NCI-H1105 treated with DMSO at 0.1 percent for 48 hours (cell line): ENCODE measurements at places on chromosomes 1 and 21.

GRCh38 chr1:165444897-165445370 lies at the start of gene RXRG:
Gene RXRG, minus strand, starts transcription at chr1:165445126. Its CDS starts 233 bp downstream, at chr1:165444893.
- DNase-seq, result peak; percentile 68

GRCh38 chr1:173414136-173414535 lies 63.0 kb upstream of the PRDX6 start:
- no peak for DNase-seq

- peak; percentile 67 for DNase-seq
These were observed 6.3 kb downstream of the HPCA start for GRCh38 chr1:32892368-32893197.

DNA sequence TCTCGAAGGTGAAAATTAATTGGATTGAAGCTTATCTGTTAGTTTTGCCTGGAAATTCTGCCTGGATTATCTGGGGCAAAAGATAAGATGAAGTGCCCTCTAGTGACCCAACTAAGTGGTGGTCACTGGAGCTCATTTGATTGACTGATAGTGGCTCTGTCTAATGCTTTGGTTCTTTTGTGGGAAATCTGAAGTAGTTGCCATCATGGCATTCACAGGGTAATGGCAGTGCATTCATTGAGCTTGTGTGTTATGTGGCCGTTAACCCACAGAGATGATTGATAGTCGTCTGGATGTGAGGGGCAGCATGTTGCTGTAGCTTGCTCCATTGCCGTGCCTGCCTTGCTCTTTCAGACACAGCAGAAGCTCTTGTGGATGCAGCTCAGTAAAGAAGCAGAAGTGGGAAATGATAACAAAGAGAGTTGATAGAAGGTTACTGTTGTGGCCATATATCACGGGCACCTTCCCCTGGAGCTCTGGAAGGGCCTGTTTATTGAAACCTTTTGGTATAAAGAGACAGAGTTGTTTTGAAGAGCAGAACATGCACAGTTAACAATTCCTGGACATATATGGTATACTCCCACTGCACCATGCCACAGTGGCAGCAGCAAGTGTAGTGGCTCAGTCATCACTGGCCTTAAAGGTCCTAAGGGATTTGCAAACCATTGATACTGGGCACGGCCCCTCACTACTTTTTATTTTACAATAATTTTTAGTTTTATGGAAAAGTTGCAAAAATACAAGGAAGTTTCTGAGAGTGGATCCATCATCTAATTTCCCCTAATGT lies 42.0 kb downstream of the CXADR start:
- no peak for DNase-seq

- DNase-seq, result no peak
These were observed 76.2 kb upstream of the TLR5 start for GRCh38 chr1:223219318-223219635.

- DNase-seq, result no peak
These were observed 14.6 kb upstream of the CAMSAP2 start for GRCh38 chr1:200724064-200724463.

DNA sequence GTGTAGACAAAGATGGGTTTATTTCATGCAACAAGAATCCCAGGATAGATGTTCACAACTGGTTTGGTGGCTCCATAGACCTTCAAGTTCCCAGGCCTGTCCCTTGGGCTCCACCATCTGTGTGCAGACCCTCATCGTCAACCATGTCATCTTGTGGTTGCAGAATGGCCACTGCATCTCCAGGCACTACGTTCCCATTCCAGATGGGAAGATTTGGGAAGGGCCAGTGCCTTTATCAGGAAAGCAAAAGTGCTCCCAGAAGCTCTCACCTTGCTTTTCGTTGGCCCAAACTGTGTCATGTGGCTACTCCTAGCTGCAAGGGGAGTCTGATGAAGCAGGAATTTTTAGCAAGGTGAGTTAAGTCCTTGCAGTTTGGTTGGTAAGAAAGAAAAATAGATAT lies 12.8 kb downstream of the TMCC2 start:
- DNase-seq, result no peak

DNA sequence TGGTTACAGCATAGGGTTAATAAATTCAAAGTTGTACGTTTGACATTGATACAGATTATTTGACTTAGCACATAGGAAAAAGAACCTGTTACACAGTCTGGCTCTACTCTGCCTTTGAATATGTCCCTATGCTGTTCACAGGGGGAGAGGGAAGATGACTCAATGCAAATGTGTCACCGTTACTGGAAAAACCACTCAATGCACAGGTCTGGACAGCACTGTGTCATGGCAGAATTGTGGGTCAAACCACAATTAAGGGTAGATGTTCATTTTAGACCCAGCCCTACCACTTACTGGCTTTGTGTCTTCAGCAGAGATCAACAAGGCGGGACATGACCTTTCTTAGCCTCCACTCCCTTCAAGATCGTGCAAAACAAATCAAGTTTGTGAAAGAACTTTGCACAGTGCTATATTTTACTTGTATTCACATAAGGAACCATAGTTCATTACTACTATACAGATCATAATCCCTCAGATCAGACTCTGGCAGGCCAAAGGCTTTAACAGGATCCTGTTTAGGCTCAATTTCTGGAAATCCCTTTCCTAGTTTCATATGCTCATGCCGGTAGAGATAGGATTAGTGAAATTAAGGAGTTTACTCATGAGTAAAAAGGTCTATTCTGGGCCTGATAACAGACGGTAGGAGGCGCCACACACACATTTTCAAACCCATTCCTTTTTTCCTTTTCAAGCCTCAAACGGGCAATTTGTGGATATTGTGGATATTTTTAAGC lies 22.1 kb downstream of the EIF2D start:
- DNase-seq, result no peak

- DNase-seq, result peak; percentile 70
These were observed 129.7 kb downstream of the DUSP10 start for GRCh38 chr1:221612047-221612777.

DNA sequence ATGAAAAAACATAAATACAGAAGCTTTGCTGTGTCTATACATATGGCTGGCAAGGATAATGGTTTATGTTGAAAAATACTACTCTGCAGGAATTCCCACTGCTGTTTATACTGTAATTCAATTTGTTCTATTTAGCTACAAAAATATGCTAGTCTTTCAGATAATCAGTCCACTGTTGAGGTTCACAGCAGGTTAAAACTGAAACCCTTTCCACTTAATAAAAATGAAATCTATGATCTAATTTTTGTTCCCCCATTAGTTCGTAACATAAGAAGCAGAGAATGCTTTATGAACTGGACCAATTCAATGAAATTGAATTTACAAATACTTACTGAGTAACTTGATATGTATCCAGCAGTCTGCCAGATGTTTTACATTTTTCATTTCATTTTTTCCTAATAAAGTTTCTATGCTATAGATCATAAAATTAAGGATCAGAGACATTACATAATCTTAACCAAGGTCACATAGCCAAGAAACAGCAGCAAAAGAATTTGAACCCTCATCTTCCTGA lies 360.1 kb upstream of the BEND5 start:
- DNase-seq, result no peak

DNA sequence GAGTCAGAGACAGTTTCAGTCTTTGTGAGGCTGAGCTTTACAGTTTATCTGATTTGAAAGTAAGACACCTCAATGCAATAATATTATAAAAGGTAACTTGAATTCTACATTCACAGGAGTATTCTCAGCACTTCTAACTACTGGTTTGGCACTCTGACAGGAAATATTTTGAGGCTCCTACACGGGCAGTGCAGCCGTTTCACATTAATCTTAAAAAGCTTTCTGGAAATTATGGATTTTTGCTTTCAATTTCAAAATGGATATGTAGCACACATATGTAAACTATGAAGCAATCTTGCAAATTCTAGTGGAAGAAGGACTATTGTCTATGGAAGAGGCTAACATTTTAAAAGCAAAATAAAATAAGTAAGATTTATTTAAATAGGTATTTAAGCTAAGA lies 262.9 kb upstream of the SNX7 start:
- no peak for DNase-seq

GRCh38 chr1:108503062-108503733 lies 53.1 kb downstream of the NBPF6 start:
- DNase-seq, result no peak

- DNase-seq, result no peak
These were observed 6.0 kb downstream of the FCRLB start for GRCh38 chr1:161727256-161727924.

DNA sequence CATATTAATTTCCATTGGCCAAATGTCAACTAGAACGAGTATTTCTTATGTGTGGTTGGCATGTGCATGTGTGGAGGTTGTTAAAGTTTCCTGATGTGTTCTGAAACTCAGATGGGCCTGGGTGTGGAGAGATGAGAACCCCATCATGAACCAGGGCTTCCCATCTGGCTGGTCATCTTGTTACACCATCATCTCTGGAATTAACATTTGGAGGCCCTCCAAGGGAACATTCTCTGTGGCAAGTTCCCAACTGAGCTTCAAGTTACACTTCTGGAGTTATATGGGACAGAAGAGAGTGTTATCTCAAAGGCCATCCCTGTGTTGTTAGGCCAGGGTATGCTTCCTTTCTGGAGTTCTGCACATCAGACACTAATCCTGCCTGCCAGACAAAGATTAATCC lies 183.6 kb downstream of the TTLL7 start:
- DNase-seq, result no peak

GRCh38 chr1:216887032-216887431 lies 163.8 kb upstream of the ESRRG start:
- no peak for DNase-seq

DNA sequence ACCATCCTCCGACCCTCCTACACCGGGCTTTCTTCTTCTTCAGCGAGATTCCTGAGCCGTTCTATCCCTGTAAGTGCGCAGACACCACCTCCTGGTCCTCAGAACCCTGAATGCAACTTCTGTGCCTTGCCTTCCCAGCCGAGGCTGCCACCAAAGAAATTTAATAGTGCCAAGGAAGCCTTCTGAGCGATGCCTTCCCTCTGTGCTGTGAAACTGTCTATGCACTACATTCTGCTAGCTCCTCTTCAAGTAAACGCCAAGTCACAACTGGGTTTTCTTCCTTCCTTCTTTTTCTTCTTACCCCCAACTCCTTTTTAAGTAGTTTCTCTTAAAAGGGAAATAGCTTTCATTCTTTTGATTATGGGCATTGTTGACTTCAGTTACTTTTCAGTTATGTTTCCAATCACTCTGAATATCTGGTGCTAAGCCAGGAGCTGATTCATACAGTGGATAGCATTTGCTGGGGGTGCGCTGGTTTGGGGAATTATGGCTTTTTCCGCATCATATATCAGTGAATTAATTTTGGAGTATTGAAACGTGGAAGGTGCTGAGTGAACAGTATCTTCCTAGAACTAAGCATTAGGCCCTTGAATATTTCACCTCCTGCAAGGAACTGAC lies 38.6 kb upstream of the GPR88 start:
- no peak for DNase-seq

DNA sequence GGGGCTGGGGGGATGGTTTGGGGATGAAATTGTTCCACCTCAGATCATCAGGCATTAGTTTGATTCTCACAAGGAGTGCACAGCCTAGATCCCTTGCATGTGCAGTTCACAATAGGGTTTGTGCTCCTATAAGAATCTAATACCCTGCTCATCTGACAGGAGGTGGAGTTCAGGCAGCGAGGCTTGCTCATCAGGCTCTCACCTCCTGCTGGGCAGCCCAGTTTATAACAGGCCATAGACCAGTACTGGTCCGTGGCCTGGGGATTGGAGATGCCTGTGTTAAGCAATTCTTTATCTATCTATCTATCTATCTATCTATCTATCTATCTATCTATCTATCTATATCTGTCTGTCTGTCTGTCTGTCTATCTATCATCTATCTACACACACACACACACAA lies 525.3 kb upstream of the DAB1 start:
- no peak for DNase-seq

DNA sequence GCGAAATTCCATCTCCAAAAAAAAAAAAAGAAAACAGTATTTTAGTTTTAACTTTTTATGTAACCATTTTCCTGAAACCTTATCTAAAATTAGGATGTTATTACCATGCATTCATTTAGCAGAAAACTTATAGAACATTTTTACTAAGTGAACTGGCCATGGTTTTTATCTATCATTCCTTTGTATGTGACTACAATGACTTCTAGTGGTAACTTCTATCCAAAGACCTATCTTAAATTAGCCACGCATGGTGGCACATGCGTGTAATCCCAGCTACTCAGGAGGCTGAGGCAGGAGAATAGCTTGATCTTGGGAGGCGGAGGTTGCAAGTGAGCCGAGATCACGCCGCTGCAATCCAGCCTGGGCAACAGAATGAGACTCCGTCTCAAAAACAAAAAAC lies 11.4 kb downstream of the GGPS1 start:
- no peak for DNase-seq

DNA sequence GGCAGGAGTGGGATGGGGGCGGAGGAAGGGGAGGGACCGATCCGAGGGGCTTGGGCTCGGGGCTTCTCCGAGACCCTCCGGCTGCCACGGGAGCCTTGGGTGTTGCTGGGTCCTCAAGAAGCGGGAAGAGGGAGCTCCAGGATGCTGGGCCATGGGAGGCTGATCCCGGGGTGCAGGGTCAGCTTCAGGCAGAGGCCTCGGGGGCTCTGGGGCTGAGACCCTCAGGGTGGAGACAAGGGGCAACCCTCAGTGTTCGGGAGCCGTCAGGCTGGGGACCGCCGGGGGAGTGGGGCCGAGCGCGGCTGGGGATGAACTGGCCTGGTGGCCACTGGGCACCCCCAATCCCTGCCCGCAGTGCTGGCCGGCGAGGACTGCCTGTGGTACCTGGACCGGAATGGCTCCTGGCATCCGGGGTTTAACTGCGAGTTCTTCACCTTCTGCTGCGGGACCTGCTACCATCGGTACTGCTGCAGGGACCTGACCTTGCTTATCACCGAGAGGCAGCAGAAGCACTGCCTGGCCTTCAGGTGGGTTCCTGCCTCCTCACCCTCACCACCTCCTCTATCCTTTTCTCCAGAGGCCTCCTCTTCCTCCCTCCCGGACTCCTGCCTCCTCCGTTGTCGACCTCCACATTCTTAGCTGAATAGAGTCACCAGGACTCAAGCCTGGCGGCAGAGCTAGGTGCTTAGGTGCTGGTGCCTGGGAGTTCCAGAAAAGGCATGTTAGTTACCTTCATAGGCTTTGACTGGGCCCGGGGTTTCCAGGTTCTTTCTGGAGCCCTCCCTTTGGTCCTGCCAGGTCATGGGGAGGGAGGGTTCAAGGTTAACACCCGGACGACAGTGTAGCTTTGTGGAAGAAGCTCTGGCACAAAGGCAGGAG lies 631 bp downstream of the SHISA4 start:
- no peak for DNase-seq

DNA sequence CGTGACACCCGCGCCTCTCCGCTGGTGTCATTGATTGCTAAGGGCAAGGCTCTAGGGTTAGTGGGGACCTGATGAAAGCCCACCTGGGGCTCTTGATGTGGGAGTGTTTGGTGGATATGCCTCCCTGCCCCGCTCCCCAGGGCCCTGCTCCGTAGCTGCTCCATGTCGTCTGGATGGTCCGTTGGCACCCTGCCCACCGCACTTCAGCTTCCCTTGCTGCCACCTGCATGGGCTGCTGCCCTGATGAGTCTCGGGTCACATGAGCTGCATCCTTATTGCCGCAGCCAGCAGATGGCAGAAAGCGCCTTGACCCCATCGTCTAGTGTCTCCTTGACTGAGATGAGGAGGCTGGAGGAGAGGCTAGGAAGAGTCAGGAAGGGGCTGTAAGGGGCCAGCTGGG lies 439.4 kb downstream of the CAMTA1 start:
- DNase-seq, result peak; percentile 37
